ENCODE measurements at places on chromosomes 3 and 15.

DNA sequence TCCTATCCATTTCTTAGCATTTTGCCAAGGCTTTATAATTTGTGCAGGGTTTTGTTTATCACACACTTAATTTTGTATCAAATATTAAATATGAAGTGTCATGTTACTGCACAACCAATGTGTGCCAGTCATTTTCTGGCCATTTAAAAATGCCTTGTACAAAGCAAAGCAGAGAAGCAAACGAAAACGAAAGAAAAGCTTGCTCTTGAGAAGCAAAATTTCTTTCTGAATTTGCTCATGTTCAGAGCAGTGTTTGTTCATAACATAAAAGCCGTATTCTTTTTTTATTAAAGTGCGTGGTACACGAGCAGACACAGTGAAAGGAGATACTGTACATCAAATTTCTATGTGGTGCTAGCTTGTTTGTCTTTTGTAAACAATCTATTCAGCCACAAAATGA, 792.6 kb downstream of the NAALADL2 start:
- no peak for DNase-seq

- no peak for DNase-seq
Measured at GRCh38 chr3:6351752-6352151, 509.2 kb upstream of the GRM7 start.

DNA sequence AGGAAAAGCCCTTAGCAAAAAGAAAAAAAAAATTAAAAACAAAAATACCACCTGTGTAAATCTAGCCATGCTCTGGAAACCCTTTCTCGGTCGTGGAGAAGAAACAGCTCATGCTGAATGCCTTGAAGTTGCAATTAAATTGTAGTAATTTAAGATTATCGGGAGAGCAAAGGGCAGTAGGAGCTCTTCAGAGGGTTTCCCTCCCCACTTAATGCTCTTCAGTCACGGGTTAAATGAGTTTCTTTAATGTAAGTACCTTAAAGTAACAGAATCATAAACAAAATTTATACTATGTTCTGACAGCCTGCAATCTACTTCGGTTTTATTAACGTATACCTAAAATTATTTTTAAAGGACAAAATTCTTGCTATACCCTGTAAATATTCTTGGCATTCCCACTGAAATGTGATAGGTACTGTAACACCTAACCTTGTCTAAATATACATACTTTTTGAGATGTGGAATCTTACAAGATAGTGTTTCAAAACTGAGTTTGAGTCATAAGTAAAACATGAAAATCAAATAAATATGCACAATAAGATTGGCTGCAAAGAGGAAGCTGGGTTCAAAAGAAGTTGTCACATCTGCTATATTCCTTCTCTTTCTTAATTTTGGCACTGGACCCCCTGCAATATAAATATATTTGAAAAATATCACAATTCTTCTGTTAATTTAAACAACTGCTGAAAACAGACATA, 5.3 kb downstream of the FOXP1 start:
- DNase-seq, result no peak

- no peak for DNase-seq
Measured at GRCh38 chr3:156594219-156594683, 39.3 kb upstream of the SSR3 start.

DNA sequence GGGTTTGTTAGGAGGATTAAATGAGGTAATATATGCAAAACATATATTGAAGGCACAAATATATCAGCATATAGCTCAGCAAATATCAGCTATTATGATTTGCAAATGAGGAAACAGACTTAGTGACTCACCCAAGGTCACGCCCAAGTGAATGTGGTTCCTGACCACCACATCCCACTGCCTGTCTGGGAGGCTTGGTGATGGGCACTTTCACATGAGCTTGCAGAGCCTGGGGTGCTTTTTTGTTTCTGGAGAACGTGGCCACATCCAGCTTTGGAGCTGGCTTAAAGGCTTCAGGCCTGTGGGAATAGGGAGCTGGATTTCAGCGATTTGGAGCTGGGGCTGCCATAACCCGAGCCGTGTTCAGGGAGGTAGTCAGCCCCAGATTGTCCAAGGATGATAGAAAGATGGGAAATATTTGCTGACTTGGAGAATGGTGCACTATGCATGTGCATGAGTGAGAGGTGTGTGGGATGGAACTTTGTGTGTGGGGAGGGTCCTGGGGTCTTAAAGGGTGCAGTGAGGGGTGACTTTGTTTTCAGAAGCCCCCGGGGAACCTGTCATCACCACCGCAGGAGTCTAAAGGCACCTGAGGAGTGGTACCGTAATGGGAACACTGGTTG, 12.0 kb upstream of the FGD5 start:
- no peak for DNase-seq

- DNase-seq, result peak; percentile 39
Measured at GRCh38 chr15:73908030-73908821, 18.0 kb upstream of the LOXL1 start.

DNA sequence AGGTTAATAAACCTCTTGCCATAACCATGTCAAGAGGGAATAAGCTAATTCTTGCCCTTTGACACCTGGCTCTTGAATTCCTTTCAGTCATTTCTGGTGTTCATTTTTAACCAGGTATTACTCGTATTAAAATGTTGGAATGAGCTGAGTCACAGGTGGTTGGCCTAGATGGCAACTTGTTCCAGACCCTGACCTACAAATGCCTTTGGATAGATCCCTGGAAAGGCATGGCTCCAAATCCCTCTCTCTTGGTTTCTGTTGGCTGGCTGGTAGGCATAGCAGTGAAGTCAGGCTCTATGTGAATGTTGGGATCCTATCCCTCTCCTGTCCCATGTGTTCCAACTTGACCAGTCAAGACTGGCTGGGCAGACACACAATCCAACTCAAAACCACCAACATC, 277.1 kb upstream of the PROK2 start:
- DNase-seq, result no peak

- no peak for DNase-seq
Measured at GRCh38 chr3:177490626-177491025, 293.3 kb upstream of the TBL1XR1 start.

DNA sequence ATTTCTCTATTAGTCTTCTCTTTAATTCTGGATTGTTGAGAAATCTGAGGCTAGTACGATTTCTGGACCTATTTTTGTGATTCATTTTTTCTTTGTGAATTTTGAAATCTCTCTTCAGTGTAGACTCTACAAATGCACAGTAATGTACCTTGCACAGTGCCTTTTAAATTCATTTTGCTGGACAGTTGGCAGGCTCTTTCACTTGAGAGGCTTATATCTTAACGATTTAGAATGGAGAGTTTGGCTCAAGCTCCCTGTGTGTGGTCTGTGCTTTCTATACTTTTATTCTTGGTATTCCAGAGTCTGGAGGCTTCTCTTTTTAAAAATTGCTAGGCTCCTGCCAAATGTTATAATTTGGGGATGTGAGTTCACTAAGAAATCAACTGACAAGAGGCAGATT, 8.8 kb downstream of the CRYBG3 start:
- no peak for DNase-seq

DNA sequence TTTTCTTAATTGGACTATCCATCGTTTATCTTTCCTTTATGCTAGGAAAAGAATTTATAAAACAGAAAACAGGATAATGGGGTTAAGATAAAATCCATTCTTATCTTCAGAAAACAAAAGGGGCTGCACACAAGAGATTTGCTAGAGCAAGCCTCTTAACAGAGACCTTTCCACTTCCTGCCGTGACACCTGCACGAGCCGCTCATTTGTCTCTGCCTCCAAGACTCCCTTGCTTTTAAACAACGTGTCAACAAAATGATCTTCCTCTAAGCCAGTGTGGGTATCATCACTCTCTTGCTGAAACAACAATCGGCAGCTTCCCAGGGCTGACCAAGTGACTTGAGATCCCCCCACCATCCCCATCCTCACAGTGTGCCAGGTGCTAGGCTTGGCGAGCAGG, 33.1 kb downstream of the GABRB3 start:
- DNase-seq, result no peak

GRCh38 chr15:67902579-67903009, 62.7 kb upstream of the RNU6-1 start:
- no peak for DNase-seq

GRCh38 chr3:183259087-183259486, 6.0 kb downstream of the B3GNT5 start:
- no peak for DNase-seq

- DNase-seq, result no peak
Measured at GRCh38 chr15:70575231-70576226, 187.8 kb downstream of the UACA start.

GRCh38 chr3:72271923-72272322, 487.0 kb upstream of the PROK2 start:
- no peak for DNase-seq

DNA sequence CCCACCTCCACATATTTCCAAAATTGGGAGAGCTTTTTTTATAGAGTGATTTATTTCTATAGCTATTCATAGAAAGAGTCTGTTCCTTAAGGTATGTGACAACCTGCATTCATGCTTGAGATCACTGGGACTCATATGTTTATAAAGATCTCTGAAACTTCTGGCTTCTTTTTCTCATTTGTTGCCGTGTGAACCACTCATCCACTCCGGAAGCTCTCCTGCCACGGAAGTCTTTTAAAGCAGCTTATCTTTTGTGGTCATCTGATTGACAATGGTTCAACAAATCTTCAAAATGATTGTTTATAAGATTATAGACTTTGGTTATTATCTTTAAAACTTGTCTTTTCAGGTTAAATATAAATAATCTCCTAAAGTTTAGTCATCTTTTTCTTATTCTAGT, 260.5 kb downstream of the C3orf38 start:
- no peak for DNase-seq

GRCh38 chr3:69775751-69776150, 36.5 kb downstream of the MITF start:
- no peak for DNase-seq

DNA sequence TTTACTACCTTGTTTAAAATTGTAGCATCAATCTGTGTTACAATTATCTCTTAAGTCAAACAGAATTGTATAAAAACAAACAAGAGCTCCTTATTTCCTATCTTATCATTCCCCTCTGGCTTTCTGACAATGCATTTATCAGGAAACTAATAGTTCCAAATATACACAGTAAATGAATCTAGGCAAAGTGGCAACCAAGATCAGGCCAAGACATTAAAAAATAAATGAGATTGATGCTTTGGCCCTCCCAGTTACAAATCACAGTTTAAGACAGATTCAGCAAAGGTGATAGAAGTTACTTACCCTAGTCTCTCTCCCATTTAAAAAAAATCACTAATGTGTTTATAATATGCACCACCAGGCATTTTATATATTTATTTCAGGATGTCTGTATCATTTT, 236.7 kb downstream of the EPHA3 start:
- no peak for DNase-seq

DNA sequence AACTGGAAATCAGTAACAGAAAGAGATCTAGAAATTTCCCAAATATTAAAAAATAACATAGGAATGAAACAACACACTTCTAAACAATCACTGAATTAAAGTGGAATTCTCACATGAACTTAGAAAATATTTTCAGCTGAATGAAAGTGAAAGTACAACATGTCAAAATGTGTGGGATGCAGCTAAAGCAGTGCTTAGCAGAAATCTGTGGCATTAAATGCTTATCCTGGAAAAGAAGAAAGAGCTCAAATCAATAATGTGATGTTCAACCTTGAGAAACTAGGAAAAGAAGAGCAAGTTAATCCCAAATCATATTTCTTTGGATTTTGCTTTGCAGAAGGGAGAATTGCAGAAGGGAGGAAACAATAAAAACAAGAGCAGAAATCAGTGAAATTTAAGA, 98.2 kb upstream of the NR2E3 start:
- no peak for DNase-seq

DNA sequence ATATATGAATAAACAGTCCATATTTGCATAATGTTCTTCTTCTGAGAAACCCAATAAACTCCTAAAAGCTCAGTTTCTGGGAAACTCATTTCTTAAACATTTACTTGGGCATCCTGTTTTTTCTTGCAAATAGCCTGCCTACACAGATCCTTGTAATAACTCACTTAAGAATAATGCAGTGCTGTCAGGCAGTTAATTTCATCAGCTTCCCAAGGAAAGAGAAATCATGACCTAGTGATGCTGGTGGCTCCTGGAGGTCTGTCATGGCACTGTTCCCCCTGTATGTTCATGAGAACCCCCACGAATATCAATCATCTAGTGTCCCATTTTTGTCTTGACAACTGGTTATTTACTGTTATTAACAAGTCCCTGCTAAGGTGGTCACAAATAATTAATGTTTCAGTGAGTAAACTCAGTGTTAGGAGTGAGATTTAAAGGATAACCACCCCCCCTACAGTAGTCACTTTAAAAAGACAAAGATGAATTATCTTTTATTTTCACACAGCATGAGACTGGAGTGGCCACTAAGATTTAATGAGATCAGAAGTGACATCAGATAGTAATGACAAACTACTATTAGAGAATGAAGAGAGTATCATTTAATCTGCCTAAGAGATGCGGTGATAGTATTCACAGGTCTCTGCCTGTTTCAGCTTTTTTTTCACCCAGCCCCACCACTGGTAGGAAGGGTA, 279.5 kb upstream of the NECTIN3 start:
- DNase-seq, result no peak

- no peak for DNase-seq
Measured at GRCh38 chr15:55322467-55322866, 3.4 kb downstream of the PIGB start.

DNA sequence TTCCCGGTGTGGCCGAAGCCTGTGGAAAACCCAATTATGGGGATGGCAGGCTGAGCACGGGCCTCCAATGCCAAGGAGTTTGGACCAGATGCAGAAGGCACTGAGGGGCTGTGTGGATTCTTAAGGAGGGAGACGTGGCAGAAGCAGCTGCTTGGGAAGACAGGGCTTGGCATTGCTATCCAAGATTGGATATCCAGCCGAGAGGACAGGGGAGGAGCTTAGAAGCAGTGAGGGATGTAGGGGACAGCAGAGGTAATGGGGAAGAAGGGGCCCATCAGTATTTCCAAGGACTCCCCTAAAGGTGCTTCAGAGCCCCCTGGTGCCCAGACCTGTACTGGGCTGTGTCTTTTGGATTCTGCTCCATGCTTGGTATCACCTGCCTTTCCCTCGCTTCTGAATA, 112.8 kb upstream of the TLE3 start:
- no peak for DNase-seq

- no peak for DNase-seq
Measured at GRCh38 chr15:43102187-43102586, 3.7 kb downstream of the UBR1 start.

- no peak for DNase-seq
Measured at GRCh38 chr15:44616974-44617373, 46.5 kb downstream of the SPG11 start.

- no peak for DNase-seq
Measured at GRCh38 chr15:59221511-59222505, 15.2 kb downstream of the LDHAL6B start.

DNA sequence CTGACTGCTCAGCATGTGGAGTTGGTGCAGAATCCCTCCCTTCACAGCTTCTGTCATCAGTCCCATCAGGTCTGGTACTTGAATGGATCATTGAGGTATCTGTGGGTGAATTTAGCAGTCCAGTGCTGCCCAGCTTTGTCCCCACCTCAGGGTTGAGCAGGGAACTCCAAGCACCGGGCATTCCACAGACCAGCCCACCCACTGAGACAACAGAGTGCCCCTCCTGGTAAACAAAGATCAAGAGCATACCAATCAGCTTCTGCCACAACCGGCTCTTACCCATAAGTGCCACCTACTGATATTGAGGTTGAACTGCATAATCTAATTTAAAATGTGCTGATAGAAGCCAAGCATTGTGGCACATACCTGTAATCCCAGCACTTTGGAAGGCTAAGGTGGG, 57.1 kb upstream of the FXR1 start:
- DNase-seq, result no peak

GRCh38 chr3:127625821-127626220, 3.2 kb upstream of the PODXL2 start:
- no peak for DNase-seq

Measured in NCI-H1048 (cell line).